ENCODE measurements at places on chromosomes 3 and 15.

- DNase-seq: no peak
Measured at GRCh38 chr3:125143538-125143937, 69.0 kb downstream of the SLC12A8 start.

DNA sequence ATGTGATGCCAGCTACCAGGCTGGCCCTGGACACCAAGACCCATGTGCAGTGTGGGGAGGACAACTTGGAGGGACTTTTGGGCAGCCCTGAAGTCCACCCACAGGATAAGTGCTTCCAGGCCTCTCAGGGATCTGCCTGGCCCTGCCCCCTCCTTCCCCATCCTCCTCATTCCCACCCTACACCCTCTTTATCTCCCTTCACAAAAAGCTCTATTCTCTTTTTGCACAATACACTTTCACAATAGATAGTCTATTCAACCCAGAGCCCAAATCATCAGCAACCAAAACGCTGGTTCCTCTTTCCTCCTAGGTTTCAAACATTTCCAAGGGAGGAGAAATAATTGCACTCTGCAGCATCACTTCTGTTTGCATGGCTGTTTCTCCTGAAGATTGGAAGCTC, 7.8 kb upstream of the ZNF710 start:
- DNase-seq: no peak

GRCh38 chr3:69240651-69241568, 118.5 kb upstream of the LMOD3 start:
- no peak for DNase-seq

DNA sequence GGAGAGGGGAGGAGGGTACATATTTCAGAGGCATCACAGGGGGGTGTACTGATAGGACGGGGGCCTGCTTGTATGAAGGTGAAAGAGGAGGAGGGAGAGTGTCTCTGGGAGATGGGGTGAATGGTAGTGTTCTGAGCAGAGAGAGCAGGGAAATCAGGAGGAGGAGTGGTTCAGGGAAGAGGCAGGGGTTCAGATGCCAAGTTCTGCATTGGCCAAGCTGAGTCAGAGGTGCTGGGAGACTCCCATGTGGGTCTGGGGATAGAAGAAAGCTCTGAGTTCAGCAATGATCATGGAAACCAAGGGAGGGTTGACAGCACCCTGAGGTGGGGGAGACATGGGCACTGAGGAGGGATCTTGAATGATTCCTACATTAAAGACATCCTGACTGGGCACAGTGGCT, 3.0 kb downstream of the CYP8B1 start:
- DNase-seq: no peak

- DNase-seq: peak; percentile 78
Measured at GRCh38 chr3:155664925-155665695, 79.8 kb downstream of the PLCH1 start.

DNA sequence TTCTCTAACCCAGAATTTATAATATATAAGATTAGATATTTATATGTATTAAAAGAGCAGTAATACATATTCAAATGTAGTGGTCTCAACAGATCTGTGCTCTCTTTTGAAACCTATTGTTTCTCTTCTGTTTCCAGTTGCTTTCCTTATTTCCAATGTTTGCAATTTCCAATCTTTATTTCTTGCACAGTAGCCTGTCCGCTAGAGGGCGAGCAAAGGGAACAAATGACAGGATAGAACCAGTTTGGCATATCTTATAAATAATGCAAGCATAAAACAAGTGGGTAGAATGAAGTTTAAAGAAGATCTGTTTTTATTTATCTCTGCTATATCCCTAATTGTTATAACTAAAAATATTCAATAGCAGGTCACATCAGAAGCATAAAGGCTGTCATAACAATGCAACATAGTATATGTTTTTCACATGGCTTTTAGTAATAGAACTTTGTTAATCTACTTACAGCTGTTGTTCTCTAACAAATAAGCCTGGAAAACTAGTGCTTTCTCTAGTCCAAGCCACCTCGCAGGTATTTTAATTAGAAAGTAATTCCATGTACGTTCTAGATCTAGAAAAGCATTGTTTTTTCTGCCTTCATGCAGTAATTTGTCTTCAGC, 15.1 kb upstream of the TCAIM start:
- peak; percentile 64 for DNase-seq

- no peak for DNase-seq
Measured at GRCh38 chr3:139326707-139327106, 17.1 kb upstream of the MRPS22 start.

GRCh38 chr15:68566377-68566954, 12.3 kb upstream of the CORO2B start:
- no peak for DNase-seq

GRCh38 chr3:18989237-18989795, 159.0 kb upstream of the KCNH8 start:
- no peak for DNase-seq

DNA sequence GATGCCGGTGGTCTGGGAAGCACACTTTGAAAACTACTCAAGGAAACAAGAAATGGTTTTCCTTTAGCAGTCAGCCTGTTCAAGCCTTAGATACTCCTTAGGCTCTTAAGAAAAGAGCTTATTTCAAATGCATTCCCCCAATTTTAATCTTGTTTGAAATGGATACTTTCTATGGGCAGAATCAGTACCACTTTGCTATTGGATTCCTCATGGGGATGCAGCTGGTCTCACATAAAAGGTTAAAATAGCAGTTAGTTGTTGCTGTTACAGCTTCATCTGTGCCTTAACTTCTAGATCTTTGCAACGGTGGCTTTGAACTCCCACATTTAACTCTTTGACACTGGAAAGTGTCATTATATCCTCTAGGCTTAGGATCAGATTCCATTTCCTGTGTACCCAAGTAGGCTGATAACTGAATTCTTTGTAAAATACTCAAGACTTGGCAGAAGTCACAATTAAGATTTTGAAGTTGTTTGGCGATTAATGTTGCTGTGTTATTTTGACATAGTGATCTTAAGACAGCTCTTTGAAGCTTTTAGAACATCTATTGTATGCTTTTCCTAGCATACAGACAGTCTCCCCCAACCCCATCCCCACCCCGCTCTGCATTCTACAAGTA, 2.2 kb downstream of the THBS1 start:
- no peak for DNase-seq

GRCh38 chr3:71684757-71685386, 40.3 kb downstream of the EIF4E3 start:
- peak; percentile 84 for DNase-seq

- no peak for DNase-seq
Measured at GRCh38 chr15:74454764-74455500, 6.0 kb downstream of the UBL7 start.

GRCh38 chr3:64104691-64105111, 81.4 kb upstream of the PSMD6 start:
- peak; percentile 45 for DNase-seq

GRCh38 chr3:78831446-78831972, 936.3 kb downstream of the ROBO1 start:
- DNase-seq: no peak

GRCh38 chr15:92650256-92650655, 5.3 kb downstream of the FAM174B start:
- no peak for DNase-seq

DNA sequence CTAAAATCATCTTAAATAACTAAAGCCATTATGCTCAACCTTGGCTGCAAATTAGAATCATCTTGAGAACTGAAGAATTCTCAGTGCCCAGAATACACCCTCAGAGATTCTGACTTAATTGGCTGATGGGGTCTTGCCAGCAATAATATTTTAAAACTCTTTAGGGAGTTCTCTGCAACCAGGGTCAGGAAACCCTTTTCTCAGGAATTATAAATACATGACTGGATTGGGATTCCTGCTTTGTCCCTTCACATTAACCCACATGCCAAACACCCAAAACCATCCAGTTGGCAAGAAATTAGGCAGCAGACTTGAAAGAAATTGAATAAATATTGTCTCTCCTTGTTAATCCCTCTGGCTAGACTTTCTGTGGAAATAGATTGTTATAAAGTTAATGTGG, 482.3 kb upstream of the NECTIN3 start:
- no peak for DNase-seq

DNA sequence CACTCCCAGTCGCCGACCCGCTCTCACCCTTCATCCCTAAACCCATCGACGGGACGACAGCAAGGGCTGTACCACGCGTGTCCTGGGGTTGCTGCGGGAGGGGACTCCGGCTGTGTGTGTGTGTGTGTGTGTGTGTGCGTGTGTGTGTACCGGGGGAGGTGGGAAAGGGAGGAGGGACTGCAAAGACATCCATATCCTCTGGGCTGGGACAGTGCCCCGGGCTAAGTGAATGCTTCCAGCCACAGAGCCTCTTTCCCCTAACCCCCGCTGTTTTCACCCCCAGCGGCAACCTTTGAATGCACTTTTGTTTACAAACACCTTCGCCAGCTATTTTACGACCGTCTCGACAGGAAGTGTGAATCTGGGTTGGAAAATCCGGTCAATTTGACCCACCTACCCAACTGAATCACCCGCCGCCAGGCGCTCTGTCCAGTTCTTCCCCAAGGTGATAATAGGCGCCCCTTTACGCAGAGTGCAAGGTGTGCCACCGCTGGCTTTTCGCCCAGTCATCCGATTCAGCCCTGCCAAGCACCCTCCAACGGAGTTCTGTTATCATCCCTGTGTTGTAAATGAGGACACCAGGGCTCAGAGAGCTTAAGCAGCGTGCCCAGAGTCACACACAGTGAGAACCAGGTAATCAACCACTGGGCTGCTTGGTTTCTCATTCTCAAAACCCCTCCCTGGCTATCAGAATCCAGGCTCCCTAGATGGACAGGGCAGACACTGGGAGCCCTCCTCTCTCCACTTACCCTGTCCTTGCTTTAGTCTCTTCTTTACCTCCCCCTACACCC, 739 bp upstream of the AMOTL2 start:
- peak; percentile 81 for DNase-seq

GRCh38 chr3:29628795-29629194, 347.9 kb downstream of the RBMS3 start:
- no peak for DNase-seq

DNA sequence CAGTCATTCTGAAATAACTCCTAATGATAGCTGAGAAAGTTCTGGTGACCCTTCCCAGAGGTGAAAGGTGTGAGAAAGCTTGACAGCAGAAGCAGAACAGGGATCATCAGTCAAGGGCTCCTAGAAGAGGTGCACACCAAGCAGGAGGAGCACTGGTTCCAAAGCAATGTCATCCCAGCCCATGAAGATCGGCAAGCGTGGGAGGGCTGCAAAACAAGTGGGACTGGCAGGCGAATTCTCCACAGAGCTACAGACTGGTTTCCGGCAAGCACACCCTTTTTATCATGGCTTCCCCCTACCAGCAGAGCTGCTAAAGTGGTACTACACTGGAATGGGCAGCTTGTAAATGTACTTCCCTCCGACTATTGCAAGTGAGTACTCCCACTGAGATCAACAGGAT, 62.3 kb upstream of the MYO5C start:
- no peak for DNase-seq

DNA sequence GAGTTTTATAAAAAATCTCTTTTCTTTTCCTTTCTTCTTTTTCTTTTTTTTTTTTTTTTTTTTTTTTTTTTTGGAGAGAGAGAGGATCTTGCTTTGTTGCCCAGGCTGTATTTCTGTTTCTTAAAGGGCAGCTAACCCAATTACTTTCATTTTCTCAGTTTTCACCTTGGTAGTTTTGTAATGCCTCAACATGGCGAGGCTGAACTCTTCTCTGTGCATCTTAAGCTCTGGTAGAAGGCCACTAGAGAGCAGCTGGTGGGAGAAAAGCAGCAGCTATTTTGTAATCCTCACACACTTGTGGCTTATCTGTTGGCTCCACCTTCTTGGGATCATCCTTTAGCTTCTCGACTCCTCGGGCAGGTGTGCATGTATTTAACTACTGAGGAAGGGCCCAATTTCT, 152.2 kb upstream of the MEIS2 start:
- no peak for DNase-seq

GRCh38 chr15:79474252-79474651, 42.1 kb downstream of the MINAR1 start:
- peak; percentile 44 for DNase-seq

DNA sequence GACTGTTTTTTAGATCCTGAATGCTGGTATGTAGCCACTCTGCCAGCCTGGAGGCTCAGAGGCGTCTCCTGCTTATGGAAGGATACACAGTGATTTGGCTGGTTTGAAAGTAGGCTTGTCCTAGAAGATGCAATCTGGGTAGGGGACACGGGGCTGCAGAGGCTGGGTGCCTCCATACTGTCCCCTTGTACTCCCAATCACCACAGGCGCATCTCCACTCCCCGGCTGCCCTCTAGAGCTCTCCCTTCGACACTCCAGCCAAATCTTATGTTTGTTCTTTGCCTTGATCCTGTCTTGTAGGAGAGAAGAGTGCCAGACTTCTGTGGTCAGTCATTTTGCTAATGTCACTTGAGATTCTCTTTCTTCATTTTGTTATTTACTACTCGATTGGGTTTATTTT, 168.8 kb upstream of the THRB start:
- DNase-seq: no peak

GRCh38 chr3:196115678-196116083, 33.8 kb upstream of the TFRC start:
- no peak for DNase-seq

DNA sequence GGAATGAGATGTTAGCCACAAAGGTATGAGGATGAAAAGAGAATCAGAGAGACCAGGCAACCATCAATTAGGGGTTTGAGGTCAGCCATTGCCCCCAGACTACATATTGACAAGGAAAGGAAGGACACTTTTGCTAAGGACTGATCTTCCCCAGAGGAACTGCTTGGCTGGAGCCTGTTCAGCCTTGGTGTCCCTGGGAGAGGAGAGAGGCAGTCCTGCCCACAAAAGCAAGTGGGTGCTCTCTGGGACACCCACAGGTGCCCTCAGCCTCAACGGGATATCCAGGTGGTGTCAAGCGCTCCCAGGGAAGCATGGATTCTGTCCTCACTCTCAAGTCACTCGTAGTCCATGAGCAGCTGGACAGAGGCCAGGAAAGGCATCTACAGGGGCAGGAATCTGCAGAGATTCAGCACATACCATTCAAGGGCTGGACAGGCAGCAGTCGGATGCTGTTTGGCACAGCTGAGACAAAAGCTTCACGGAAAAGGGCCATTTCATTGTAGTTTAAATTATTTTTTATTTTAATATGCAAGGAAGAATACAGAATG, 166.2 kb downstream of the UACA start:
- DNase-seq: peak; percentile 62

DNA sequence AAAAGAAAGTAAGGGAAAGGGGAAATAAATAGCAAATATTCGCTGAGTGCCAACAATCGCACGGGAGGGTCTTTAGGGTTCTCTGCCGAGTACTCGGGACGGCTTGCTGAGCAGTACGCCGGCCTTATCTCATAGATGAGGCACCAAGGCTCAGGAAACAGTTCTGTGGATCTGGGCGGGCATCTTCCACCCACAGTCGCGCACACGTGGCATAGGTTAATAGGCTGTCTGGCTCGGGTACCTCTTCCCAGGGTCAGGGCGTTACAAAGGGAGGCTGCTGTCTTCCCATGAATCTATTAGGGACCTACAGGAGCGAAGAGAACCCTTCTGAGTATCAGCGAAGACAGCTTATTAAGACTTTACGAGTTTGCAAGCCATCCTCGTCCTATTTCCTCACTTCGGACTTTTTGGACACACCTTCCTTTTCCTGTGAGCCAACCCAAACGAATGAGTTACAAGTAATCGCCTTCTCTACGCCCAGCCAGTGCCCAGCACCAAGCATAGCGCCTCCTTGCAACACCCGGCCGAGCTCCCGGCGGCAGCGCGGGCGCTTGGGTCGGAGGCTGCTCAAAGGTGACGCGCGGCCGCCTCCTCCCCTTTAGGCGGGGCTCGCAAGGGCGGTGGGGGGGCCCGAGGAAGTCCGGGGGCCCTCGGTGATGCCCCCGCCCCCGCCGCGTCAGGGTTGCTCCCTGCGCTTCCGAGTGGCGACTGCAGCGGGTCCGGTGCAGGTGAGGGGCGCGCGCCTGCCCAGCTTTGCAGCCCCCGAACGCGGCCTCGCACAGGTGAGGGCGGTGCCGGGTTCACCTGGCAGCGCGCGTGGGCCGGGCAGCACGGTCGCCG, at the start of gene MCTP2:
TSS of gene MCTP2 (plus strand) at position 679 of the 840 bp plus-strand sequence. CDS start 66,705 bp downstream, outside the sequence.
- peak; percentile 39 for DNase-seq

All from EL (cell line).